ENCODE measurements at places on chromosomes 7 and 10. TPM values are rescaled to one million over a fixed set of nuclear protein-coding genes. Genes with fewer than 3 reads are reported as not detected.

The SPDYE16 gene
- total RNA-seq, result not detected

The AHR gene
- 139 TPM for total RNA-seq

DNA sequence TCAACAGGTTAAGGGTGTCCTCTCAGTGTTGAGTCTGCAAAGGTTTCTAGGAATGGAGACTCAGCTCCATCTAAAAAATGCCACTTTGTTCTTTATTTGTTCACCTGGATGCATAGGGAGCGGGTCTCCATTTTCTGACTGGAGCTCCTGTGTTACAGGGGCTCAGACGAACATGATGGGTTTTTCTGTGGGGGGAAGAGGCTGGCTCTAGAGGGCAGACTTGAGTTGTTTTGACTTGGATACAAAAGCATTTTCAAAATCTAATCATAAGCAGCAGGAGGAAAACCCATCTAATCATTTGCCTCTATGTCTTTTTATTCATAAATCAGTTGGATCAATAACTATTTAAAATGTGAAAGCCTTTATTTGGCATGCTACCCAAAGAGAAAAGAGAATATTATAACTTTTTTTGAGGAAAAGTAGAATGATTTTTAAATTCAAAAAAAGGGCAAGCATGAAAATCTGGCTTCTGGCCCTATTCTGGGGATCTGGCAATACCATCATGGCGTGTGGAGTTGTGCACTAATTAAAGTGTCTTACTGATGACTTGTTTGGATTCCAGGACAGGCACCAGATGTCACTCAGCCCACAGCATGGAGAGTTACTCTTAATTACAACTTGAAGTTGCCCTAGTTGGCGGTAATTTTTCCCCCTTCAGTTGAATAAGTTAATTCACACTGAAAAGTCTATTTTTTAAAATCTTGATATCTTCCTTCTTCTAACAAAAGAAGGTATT is 594.9 kb downstream of the REEP3 start:
- peaks cover 7% of the 10 kb centered on the region for H3K4me1 ChIP-seq
- no peak overlapping the region for H3K4me3 ChIP-seq
- H3K36me3 ChIP-seq, result no peaks in the 10 kb centered on the region
- no peak for DNase-seq
- H3K27me3 ChIP-seq, result no peaks in the 10 kb centered on the region
- no peak overlapping the region for H3K27ac ChIP-seq

GRCh38 chr10:99766302-99766681 is 16.1 kb upstream of the ABCC2 start:
- no peak overlapping the region for H3K27ac ChIP-seq
- no peak overlapping the region for H3K4me3 ChIP-seq
- no peaks in the 10 kb centered on the region for H3K4me1 ChIP-seq
- no peak for DNase-seq

DNA sequence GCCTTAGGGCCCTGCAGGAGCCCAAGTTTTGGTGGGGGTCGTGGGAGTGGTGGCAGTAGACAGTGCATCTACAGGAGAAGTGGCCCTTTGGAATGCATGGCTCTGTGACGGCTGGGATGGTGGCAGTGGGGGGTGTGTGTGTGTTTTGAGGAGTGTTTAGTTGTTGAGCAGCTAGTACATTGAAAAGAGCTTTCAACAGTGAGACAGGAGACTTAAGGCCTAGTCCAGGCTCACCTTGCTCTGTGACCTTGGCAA is 27.1 kb downstream of the ZNF775 start:
- H3K27ac ChIP-seq, result peak overlapping the region; percentile 98
- no peaks in the 10 kb centered on the region for H3K27me3 ChIP-seq
- DNase-seq, result no peak
- H3K4me1 ChIP-seq, result peaks cover 37% of the 10 kb centered on the region
- peaks cover 4% of the 10 kb centered on the region for H3K36me3 ChIP-seq

GRCh38 chr7:27423290-27423689 is 180.7 kb downstream of the EVX1 start:
- H3K4me1 ChIP-seq, result peaks cover 5% of the 10 kb centered on the region
- no peak overlapping the region for H3K4me3 ChIP-seq
- H3K27ac ChIP-seq, result no peak overlapping the region
- DNase-seq, result no peak
- no peaks in the 10 kb centered on the region for H3K36me3 ChIP-seq
- H3K27me3 ChIP-seq, result peaks cover 32% of the 10 kb centered on the region

DNA sequence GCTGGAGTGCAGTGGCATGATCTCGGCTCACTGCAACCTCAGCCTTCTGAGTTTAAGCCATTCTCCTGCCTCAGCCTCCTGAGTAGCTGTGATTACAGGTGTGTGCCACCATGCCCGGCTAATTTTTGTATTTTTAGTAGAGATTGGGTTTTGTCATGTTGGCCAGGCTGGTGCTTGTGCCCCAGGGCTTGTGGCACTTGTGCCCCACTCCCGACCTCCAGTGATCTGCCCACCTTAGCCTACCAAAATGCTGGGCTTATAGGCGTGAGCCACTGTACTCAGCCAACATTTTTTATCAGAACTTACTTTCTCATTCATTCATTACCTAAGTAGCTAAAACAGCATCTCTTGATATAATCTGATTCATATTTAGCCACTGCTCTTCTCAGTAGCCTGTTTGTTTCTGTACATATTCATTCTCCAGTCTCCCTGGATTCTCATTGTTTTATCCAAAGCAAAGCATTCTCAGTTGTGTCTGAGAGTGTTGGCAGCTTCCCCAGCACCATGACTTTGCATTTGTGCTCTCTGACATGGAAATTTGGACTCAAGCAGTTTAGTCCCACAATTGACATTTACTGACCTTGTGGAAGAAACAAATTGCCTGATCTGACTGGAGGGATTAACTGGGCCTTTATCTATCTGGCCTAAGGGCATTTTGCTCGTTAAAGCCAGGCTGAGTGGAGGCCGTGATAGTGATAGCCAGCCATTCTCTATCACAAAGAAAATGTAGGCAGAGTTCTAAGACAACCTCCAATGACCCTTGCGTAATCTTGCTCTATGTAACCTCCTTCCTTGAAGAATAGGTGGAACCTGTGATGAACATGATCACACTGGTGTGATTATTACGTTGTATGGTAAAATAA is 44.9 kb downstream of the AKR1B15 start:
- H3K4me3 ChIP-seq, result no peak overlapping the region
- no peaks in the 10 kb centered on the region for H3K36me3 ChIP-seq
- H3K27me3 ChIP-seq, result no peaks in the 10 kb centered on the region
- H3K27ac ChIP-seq, result no peak overlapping the region

DNA sequence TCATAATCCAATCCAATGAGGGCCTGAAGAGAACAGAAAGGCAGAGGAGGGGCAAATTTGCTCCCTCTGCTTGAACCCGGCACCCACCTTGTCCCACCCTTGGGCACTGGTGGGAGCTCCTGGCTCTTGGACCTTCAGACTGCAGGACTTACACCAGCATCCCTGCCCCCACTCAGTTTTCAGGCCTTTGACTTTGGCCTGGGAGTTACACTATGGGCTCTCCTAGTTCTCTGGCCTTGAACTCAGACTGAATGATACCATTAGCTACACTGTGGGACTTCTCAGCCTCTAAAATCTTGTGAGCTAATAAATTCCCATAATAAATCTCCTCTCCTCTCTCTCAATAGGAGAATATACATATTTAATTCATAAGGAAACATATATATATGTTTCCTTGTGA is 114.4 kb downstream of the AHR start:
- no peaks in the 10 kb centered on the region for H3K36me3 ChIP-seq
- H3K4me3 ChIP-seq, result no peak overlapping the region
- no peaks in the 10 kb centered on the region for H3K27me3 ChIP-seq
- no peak overlapping the region for H3K27ac ChIP-seq

DNA sequence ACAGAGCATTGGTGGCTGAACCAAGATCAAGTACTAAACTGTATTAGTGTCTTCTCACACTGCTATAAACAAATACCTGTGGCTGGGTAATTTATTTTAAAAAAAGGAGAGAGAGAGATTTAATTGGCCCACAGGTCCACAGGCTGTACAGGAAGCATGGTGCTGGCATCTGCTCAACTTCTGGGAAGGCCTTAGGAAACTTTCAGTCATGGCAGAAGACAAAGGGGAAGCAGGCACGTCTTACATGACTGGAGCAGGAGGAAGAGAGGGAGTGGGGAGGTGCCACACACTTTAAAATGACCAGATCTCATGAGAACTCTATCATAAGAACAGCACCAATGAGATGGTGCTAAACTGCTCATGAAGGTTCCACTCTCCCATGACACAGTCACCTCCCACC is 95.2 kb upstream of the JCAD start:
- H3K36me3 ChIP-seq, result peaks cover 4% of the 10 kb centered on the region
- peaks cover 37% of the 10 kb centered on the region for H3K27me3 ChIP-seq
- no peak overlapping the region for H3K4me3 ChIP-seq
- DNase-seq, result no peak

- H3K27me3 ChIP-seq, result no peaks in the 10 kb centered on the region
- no peak overlapping the region for H3K27ac ChIP-seq
- no peaks in the 10 kb centered on the region for H3K4me1 ChIP-seq
- H3K36me3 ChIP-seq, result no peaks in the 10 kb centered on the region
- H3K4me3 ChIP-seq, result no peak overlapping the region
Measured at GRCh38 chr10:81569488-81569887, 305.5 kb upstream of the NRG3 start.

GRCh38 chr7:158028290-158028941 is 559.2 kb downstream of the PTPRN2 start:
- peaks cover 44% of the 10 kb centered on the region for H3K27me3 ChIP-seq
- peaks cover 2% of the 10 kb centered on the region for H3K4me1 ChIP-seq
- H3K36me3 ChIP-seq, result no peaks in the 10 kb centered on the region
- no peak overlapping the region for H3K4me3 ChIP-seq

DNA sequence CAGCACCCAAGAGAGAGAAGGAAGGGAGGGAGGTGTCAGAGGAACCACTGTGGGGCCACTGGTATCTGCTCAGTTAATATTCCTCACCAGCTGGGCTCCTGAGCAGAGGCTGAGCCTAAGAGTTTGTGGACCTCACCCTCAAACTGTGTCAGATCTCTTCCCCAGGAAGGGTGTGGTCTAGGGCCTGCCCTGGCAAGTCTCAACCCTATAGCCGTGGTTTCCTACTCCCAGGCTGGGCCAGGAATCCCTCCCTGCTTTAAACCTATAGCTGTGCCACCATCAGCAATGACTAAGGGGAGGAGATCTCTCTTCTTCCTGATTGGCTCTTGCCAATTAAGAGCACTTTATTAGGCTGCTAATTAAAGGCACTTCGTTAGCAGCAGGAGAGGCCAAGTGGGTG is 29.9 kb downstream of the POLL start:
- peaks cover 37% of the 10 kb centered on the region for H3K4me1 ChIP-seq
- no peaks in the 10 kb centered on the region for H3K36me3 ChIP-seq
- peak overlapping the region; percentile 76 for H3K27ac ChIP-seq
- H3K4me3 ChIP-seq, result peak overlapping the region; percentile 47

GRCh38 chr10:59587083-59587755 is 122.4 kb downstream of the SLC16A9 start:
- no peak overlapping the region for H3K4me3 ChIP-seq
- peaks cover 5% of the 10 kb centered on the region for H3K27me3 ChIP-seq
- no peak for DNase-seq
- no peaks in the 10 kb centered on the region for H3K36me3 ChIP-seq
- no peaks in the 10 kb centered on the region for H3K4me1 ChIP-seq
